Cortex of kidney (tissue), 1 donor: ENCODE measurements at places on chromosomes 11 and 22.

DNA sequence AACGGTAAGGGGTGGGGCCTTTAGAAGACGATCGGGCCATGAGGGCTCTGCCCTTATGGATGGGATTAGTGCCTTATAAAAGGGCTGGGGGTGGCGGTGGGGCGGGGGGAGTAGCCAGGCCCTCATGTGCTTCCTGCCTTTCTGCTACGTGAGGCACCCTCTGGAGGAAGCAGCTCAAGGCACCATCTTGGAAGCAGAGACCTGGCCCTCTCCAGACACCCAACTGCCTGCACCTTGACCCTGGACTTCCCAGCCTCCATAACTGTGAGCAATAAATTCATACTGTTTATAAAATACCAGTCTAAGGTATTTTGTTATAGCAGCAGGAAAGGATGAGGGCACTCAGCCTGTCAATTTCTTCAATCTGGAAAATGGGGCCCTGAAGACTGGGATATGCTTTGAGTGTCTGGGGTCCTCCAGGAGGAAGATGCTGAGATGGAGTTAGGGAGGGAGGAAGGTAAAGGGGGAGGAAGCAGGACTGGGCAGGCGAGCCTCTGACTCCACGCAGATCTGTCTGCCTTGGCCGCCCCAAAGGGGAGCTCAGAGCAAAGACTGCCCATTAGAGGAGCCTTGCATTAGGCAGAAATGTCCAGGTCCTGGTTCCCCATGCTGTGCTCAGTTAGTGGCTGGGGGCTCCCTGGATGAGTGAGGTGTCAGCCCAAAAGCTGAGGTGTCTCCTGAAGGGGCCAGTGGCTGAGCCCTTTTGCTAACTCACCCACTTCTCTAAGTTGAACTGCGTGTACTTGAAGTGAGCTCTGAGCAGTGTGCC, 5.3 kb downstream of the CABP2 start:
- DNase-seq: no peak

DNA sequence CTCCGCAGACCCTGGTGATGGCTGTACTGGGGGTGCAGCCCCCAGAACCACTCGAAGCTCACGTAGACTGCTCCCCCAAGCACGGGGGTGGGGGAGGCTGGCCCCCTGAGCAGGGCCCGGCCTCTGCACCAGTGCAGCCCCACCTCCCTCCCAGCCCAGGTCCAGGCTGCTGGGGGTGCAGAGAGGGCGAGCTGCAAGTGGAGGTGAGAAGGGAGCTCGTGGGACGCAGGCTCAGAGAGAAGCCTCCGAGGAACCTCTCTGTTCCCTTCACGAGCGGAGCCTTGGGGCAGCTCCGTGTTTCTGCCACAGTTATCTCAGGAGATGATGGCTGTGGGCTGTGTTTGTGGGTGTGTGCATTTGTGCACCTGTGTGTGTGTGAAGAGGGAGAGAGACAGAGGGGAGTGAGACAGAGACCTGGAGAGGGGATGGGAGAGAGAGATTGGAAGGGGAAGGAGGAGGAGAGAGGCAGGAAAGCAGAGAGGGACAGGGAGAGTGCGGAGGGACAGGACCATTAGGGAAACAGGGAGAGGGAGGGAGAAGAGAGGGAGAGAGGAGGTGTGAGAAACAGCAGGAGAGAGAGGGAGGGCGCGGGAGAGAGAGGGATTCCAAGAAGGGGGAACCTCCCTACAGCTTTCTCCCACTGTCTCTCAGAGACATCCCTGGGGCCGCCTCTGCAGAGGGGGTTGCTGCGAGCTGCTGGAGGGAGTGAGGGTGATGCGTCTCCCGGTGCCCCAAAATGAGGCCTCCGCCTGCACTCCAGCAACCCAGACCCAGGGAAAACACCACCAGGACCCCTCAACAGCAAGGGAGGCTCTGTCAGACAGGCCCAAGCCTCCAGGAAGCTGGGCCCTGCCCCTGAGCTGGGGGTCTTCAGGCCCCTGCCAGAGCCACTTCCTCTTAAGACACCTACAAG, 1488.6 kb downstream of the BRD1 start:
- DNase-seq: no peak

DNA sequence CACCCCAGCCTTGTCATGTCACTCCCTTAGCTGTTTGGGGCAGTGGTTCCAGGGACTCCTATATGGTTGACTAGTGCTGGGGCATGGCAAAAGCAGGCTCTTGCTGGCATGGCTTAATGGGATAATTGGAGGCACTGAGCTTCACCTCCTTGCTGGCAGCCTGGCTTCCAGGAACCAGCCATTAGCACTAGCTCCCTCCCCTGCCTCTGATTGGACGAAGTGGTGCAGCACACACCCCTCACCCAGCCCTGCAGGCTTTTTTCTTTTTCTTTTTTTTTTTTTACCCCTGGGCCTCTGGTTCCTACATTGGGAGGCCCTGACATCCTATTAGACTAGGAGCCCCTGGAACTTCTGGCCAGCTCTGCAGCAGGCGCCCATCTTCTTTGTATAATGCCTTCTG, 18.6 kb downstream of the PHLDB1 start:
- DNase-seq: no peak

GRCh38 chr11:11858676-11859075, 16.9 kb downstream of the USP47 start:
- DNase-seq: no peak

DNA sequence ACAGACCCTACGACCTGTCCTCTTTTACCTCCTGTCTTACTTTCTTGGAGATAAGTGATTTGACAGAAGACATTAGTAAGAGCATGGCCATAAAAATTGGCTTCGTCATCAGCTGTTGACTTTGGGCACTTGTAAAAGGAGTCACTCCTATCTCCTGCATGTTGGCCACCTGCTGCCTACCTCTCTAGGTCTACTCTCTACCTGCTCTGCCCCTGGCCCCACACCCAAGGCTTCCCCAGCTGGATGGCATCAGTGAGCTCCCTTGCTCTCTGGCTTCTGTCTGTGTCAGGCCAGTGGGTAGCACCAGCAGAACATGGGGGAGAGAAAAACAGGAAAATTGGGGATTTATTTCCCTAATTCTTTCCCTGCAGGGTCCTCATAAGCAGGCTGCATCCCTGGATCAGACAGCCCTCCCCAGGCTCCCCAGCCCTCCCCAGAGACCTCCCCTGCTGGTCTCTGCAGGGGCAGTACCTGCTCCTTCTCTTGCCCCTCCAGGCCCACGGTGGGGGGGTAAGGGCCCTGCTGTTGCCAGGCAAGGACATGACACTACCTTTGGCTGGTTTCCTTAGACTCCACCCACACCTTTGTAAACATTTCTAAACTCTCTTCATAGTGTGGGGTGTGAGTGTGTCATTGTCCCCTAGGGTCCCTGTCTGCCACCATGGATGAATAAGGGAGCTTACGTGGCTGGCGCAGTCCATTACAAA, 157.0 kb upstream of the NECTIN1 start:
- no peak for DNase-seq

DNA sequence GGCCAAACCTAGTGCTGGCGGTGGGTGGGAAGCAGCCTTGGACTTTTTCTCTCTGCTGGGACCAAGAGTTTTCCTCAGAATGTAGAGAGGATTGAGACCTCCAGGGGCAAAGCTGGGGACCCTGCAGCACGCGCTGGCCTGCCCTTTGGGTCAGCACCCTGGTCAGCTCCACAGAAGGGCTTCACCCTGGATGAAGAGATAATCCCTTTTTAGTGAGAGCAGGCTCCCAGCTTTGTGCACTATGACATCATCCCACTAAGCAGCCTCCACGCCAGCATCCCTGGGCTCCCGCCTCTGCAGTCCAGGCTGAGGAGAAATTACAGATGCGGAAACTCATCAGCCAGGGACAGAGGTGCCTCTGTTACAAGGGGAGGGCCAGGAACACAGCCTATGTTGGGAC, 23.5 kb downstream of the DRICH1 start:
- no peak for DNase-seq

GRCh38 chr22:28647216-28647615, 32.4 kb downstream of the TTC28 start:
- DNase-seq: no peak

DNA sequence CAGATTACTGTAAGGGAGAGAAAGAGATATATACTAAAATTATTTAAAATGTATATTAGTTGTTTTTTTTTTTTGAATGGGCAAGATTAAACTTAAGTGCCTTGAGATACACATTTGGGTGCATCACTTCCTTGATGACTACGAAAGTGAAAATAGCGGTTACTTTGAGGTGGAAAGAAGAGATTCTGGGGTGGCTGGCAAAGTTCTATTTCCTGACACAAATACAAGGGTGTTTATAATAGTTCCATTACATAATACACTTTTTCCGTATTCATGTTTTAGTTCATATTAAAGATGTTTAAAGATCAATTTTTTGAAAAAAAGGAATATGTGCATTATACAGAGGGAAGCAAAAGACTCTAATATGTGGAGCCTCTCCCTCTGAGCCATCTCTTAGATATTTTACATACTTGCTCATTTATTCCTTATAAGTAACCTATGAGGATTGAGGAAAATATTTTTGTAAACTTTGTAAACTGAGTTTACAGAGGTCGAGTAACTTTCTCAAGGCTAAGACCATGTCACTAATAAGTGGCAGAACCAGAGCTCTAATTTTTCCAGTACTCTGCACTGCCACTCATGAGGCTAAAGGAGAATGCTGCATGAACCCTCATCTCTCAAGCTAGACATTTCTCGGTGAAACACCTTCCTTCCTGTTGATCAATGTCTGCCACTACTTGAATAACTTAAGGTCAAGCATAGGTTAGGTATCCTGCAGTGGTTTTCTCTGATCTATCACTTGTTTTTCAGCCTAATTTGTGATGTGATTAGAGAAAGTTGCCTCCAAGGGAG, 58.6 kb downstream of the DDIAS start:
- DNase-seq: no peak

DNA sequence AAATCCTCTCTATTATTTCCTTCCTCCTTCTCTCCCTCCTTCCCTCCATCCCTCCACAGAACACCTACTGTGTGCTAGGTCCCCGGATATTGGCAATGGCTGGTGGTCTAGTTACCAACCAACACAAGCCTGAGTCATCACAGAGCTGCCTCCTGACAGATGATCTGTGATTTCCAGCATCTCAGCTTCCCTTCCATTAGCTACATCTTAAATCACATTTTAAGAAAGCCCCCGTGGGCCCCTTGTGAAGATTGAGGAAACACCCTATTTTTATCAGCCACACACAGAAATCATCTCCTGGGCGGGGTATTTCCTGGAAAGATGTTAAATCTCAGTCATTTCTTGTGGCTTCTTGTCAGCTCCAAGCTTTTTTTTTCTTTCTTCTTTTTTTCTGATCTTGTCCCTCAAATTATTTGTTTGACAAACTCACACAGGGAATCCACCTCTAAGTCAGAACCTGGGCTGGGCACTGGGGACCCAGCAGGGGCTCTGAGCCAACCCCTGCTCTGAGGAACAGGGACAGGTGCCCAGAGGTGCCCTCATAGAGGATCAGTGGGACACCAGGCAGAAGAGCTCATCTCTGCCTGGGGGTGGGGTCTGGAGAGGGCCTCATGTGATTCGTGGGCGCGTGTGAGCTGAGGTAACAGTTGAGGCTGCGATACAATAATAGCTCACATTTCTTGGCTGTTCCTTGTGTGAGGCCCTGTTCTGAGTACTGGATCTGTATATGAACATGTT, 42.4 kb downstream of the CACNA1I start:
- DNase-seq: no peak

DNA sequence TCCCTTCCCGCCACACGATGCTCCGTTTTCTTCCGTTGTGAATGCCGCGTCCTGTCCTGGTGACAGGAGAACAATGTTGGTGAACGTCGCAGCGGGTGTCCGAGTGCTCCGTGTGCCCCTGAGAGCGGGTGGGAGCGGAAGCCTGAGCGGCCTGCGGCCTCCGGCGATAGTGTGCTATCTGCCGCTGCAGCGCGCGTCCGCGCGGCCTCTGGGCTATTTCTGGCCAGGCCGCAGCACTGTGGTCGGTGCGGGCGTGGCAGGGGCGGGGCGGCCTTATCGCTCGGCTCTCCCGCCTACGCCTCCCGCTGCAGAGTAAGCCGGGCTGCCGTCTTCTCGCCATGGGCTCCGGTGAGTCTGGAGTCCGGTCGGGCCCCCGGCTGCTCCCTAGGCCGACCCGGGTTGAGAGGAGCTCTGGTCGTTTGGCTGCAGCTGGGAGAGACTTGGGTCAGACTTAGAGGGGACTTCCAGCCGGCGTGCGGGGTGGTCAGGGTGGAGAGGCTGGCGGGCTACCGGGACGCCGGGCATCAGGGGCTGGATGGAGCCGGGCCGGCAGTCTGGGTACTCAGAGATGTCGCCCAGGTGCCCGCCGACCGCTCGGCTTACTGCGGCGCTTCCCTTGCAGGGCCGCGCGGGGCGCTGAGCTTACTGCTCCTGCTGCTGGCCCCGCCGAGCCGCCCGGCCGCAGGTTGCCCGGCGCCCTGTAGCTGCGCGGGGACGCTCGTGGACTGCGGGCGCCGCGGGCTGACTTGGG, at the start of gene GP1BB:
TSS of gene GP1BB (plus strand) at position 308 of the 751 bp plus-strand sequence. CDS start at position 339, 31 bp downstream.
- DNase-seq: no peak

DNA sequence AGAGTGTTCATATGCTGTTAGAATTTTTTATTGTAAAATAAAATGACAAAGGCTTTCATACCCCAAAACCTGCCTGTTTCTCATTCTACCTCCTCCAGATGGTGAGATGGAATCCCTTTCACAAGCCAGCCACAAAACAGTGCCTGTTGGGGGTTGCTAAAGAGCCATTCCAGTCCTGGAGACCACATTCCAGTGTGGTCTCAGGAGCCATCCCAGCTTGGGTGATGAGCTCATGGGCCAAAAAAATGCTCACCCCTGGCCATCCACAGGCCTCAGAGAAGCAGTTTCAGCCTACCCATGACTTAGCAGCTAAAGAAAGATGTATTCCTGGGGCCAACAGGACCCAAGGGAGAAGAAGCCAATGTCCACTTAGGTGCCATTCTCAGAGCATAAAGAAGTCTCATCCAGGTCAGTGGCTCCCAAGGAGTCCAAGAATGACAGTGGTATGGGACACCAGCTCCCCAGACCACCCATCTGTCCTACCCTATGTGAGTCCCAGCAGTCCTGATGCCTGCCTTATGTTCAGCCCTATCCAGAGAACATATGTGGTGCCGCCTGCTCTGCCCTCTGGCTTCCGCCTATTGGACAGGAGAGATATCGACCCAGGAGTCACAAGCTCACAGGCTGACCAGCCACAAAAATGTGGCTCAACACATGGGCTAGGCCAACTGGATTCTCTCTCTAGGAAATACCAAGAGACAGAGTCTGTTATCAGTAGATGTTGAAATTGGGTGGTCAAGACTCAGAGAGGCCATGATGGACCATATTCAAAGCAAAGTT, 26.4 kb downstream of the C11orf91 start:
- no peak for DNase-seq
